ENCODE measurements at places on chromosomes 6 and 20.

DNA sequence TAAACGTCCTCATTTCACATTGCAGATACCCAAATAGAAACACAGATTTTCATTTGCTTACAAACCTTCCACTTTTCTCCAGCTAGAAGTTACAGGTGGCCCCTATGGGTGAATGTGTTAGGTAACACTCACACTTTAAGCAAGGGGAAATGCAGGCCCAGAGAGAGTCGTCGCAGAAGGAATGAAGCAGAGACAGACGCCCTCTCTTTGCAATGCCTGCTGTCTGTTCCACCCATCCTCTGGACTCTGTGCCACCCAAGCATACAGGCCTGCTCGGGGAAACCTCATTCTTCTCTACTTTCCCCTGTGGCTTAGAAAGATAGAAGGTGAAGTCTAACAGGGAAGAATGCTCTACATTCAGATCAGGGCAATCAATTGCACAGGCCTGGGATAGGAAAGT is 57.2 kb downstream of the LRFN2 start:
- no peak for DNase-seq

- DNase-seq, result no peak
These were observed 4.0 kb downstream of the HUS1B start for GRCh38 chr6:652865-653264.

DNA sequence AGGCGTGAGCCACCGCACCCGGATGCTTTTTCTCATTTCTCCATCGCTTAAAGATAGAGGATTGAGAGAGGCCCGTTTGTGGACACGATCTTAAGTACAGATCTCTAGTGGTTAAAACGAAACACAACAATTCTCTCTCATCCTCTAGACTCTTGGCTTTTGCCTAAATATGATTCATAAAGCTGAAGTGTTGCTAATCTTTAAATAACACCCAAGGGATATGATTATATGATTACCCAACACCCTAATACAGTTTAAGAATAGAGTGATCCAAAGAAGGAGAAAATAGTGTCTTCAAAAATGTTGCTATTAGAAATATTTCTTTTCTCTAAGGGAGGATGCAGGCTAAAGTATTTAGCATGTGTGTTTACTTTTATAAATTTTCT is 50.4 kb downstream of the MTHFD1L start:
- DNase-seq, result no peak

- no peak for DNase-seq
These were observed 192.5 kb downstream of the MYLK4 start for GRCh38 chr6:2558098-2558680.
